ENCODE measurements at places on chromosomes 3 and 15.

DNA sequence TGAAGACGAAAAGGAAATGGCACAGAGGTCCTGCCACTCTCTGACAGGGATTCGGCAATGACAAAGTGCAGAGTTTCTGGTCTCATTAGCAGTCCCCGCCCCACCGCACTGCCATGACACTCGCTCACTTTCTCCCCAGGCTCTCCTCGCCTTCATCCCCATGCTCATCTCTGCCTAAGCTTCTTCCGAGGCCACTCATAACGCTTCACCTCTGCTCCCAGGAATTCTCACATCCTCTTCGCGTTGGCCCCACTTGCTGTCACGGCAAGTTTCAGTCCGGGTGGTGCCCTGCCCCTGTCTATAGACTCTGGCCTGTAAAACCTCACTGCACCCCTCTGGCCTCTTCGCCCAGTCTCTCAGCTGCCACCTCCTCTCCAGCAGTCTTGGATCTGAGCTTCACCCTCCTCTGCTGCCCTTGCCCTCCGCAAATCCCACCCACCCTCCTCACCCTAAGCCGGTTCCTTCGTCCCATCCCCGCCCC lies 654 bp downstream of the RUBCN start:
- peak; percentile 60 for DNase-seq

- no peak for DNase-seq
These were observed 13.9 kb upstream of the FAM174B start for GRCh38 chr15:92669432-92669831.

- no peak for DNase-seq
These were observed 62.6 kb upstream of the SCN10A start for GRCh38 chr3:38878646-38879045.

DNA sequence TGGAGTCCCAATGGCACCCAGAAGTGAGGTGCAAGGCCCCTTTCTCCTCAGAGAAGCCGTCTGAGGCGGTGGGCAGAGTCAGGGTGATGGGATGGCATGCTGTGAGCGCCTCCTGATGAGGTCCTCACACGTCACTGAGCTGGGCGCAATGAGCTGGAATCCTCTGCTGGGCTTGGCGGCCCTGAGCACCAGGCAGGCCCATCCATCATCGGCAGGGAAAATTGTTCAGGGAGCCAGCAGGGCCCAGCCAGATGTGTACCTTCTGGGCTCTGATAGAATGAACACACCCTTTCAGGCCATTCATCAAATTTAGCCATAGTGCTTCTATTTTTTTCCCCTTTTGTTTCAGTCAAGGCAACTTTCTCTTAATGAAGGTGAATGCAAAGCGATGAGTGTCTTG lies 43.7 kb downstream of the FAM3D start:
- DNase-seq: no peak

DNA sequence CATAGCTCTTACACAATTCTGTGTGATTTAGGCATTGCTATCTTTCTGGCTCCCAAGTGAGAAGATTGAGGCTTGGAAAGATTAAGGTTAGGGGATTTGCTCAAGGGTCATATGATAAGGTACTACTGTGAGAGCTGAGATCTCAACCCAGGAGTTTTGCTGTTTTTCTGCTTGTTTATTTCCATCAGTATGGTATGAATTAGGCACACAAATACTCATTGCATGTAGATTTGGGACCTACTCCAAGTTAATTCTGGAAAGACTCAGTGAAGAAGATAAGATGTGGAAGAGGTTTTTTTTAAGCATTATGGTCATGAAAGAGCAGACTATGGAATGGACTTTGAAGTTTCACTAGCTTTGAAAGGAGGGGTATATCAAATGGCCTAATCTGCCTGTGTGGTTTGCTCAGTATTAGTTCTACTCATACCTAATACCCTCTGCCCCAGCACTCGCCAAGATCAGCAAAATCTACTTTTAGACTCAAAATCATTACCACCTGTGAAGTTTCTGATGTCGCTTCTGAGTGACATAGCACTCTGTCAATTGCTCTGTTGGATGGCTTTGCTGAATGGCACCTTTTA lies 12.5 kb downstream of the MBNL1 start:
- DNase-seq: no peak

DNA sequence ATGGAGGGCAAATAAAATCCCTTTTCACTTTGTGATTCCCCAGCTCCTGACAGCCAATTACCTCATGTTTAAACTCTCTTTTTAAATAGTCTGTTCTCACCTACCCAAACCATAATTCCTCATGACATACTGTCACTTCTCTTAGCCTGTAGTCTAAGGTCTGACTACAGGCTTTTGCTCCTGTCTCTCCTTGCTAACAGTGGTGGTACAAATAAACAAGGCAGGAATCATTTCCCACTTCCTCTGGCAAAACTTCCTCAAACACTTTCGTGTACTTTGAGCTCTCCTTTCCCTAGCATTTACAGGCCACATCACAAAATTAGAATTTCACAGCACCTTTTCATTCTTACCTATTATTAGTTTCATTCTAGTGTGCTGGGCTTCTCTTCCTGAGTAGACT lies 51.8 kb downstream of the ATP8B4 start:
- DNase-seq: peak; percentile 21

GRCh38 chr15:40325700-40326099 lies 2.2 kb downstream of the INAFM2 start:
- DNase-seq: peak; percentile 73

GRCh38 chr3:122984650-122985049 lies 42.9 kb downstream of the SEMA5B start:
- no peak for DNase-seq

GRCh38 chr3:183278479-183279088 lies 25.5 kb downstream of the B3GNT5 start:
- no peak for DNase-seq

GRCh38 chr3:121998030-121998580 lies 23.9 kb downstream of the ILDR1 start:
- DNase-seq: peak; percentile 96

GRCh38 chr3:41102750-41103149 lies 96.6 kb upstream of the CTNNB1 start:
- DNase-seq: no peak

DNA sequence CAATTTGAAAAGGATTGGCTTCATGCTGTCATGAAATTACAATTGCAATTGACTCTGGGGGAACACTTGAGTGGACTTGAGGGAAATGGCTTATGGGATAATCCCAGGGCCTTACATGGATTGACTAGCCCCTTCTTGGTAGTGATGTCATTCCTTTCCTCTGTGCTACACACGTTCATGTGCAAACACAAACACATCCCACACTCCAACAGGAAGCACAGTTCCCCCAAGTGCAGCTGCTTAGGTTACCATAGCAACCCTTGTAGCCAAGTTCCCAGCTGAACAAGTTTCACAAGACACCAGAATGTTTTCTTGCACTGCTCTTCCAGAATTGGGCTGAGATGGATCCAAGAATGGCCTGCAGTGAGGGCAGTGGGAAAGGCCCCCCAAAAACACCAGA lies 217.0 kb downstream of the ZNF621 start:
- DNase-seq: peak; percentile 45

DNA sequence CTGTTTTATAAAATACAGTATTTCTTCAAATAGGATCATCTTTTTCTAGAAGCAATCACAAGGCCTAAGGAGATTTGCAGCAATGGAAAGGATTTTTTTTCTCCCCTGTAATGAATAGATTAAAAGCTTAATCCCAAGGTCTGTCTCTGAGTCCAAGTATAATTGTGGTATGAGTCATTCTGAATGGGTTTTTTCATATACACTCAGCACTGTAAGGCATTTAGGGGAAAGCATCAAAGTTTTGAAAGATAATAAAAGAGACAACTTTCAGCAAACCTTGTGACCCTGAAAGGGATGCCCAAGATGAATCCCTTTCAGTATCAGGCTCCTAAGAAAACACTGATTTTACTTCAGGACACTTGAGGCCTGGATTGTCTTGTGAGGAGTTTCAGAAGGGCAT lies 23.3 kb upstream of the LARS2 start:
- DNase-seq: no peak

- DNase-seq: peak; percentile 27
These were observed 21.3 kb downstream of the TRANK1 start for GRCh38 chr3:36923523-36923943.

DNA sequence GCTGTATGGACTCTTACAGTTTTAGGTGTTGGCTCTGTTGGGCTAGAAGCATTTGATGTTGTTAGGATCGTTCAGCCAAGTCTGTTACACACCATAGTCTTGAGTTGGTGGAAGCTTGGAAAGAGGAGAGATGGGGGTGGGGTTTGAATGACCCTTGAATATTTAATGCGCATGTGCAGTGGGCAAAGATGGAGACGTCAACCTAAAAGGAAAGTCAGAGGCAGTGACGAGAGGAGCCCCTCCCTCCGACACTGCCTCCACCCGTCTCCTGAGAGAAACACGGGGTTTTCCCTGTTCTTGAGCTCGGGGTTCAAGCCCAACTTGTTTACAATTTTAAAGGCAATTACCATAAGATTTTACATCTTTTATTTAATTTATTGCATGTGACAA lies 311.4 kb downstream of the SHQ1 start:
- DNase-seq: no peak

DNA sequence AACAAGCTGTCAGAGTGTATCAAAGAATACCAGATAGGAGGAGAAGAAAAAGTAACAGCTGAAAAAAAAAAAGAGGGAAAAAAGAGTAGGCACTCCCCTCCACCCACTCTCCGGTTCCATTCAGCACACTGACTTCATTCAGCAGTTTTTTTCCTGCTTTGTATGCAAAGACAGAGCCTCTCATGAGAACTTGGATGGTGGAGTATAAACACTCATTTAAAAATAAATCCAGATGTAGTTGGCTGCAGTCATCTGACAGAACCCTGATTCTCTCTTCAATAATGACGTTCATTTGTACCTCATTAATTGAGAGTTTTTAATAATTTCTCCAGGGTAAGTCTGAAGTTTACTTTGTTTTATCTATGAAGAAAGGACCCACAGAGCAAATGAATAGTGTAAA lies 81.0 kb downstream of the TMEM108 start:
- no peak for DNase-seq

GRCh38 chr15:80211976-80212375 lies 40.0 kb downstream of the CTXND1 start:
- DNase-seq: no peak

DNA sequence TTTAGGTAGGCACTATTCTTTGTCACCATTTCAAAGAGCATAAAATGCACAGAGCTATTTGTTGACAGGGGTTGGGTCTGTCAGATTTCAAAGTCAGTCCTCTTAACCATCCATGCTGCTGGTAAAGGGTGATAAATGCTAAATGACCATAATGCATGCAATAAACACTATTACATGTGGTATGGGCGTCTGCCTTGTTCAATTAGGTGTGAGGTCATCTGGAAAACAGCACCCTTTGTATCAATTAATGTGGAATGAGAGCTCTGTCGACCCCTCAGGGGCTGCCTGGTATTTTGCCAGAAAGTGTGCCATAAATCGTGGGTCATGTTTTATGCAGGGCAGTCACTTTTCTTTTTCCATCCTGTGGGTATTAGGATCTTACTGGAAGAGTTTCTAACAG lies 235.6 kb downstream of the SV2B start:
- DNase-seq: no peak

DNA sequence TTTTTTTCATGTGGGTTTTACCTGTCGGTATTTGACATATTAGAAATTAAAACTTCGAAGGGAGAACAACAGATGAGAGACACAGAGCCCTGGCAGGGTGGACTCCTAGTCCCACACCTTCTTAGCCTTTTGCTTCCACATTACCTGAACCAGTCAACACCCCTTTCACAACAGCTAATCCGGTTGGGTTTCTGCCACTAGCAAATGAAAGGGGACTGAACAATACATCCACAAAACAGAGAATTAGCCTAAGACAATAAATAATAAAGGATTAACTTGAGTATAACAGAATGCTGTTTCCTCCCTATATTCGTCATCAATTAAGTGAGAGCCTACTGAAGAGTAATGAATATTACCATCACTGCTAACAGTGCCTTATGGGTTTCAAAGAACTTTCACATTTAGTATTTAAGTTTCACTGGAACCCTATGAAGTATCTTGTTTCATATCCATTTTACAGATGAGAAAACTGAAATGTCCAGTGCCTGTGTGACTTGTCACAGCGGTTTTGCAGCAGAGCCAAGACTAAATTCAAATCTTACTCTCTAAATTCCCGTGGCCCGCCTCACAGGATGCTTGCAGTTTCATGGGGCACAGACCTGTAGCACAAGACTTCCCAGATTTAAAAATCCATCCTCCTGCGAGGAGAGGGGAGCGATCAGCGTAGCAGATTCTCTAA lies 1.0 kb upstream of the RAB8B start:
- peak; percentile 48 for DNase-seq

- DNase-seq: peak; percentile 44
These were observed 19.5 kb downstream of the SMAD6 start for GRCh38 chr15:66721501-66721937.
